Mesothelial cell of epicardium (in vitro differentiated cells): ENCODE measurements at places on chromosomes 7 and 10.

GRCh38 chr10:14598809-14599764 is 175.6 kb downstream of the FAM107B start:
- H3K27me3 ChIP-seq, result peaks cover 5% of the 10 kb centered on the region
- H3K4me3 ChIP-seq, result no peak overlapping the region
- H3K36me3 ChIP-seq, result peaks cover 16% of the 10 kb centered on the region
- no peak for DNase-seq

DNA sequence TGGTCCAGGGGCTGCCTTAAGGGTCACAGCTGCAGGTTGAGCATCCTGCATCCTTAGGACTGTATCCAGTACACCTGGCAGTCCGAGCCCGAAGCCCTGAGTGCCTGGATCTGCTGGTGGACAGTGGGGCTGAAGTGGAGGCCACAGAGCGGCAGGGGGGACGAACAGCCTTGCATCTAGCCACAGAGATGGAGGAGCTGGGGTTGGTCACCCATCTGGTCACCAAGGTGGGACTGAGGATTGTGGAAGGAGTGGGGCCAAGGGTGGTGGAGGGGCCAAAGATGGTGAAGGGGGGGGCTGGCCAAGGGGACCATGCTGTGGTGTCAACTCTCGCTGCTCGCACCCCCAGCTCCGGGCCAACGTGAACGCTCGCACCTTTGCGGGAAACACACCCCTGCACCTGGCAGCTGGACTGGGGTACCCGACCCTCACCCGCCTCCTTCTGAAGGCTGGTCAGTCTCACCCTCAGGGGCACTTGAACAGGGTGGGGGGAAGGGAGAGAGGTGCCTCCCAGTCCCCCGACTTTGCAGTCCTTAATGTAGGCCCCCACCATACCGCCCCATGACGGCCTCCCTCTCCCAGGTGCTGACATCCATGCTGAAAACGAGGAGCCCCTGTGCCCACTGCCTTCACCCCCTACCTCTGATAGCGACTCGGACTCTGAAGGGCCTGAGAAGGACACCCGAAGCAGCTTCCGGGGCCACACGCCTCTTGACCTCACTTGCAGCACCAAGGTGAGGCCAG is 5.3 kb downstream of the NFKB2 start:
- no peak for DNase-seq
- peaks cover 12% of the 10 kb centered on the region for H3K4me1 ChIP-seq
- H3K27ac ChIP-seq, result no peak overlapping the region
- no peak overlapping the region for H3K4me3 ChIP-seq

GRCh38 chr7:26685606-26686005 is 178.8 kb downstream of the SKAP2 start:
- no peak for DNase-seq
- H3K27ac ChIP-seq, result peak overlapping the region; percentile 66
- peaks cover 87% of the 10 kb centered on the region for H3K4me1 ChIP-seq

GRCh38 chr10:79930267-79930666 is 18.6 kb downstream of the SFTPD start:
- DNase-seq, result no peak
- H3K4me1 ChIP-seq, result peaks cover 13% of the 10 kb centered on the region
- no peak overlapping the region for H3K4me3 ChIP-seq
- H3K27ac ChIP-seq, result no peak overlapping the region

GRCh38 chr10:1550616-1551015 is 186.7 kb downstream of the ADARB2 start:
- H3K4me1 ChIP-seq, result no peaks in the 10 kb centered on the region
- no peak for DNase-seq
- no peak overlapping the region for H3K27ac ChIP-seq

- no peaks in the 10 kb centered on the region for H3K36me3 ChIP-seq
- no peaks in the 10 kb centered on the region for H3K4me1 ChIP-seq
- H3K4me3 ChIP-seq, result no peak overlapping the region
- H3K27ac ChIP-seq, result no peak overlapping the region
- H3K27me3 ChIP-seq, result no peaks in the 10 kb centered on the region
These were observed 1.7 kb downstream of the HYCC1 start for GRCh38 chr7:23012186-23012585.
